Cardiac septum (tissue), 1 donor: ENCODE measurements at places on chromosomes 5 and 9. TPM values are rescaled to one million over a fixed set of nuclear protein-coding genes. Genes with fewer than 3 reads are reported as not detected.

DNA sequence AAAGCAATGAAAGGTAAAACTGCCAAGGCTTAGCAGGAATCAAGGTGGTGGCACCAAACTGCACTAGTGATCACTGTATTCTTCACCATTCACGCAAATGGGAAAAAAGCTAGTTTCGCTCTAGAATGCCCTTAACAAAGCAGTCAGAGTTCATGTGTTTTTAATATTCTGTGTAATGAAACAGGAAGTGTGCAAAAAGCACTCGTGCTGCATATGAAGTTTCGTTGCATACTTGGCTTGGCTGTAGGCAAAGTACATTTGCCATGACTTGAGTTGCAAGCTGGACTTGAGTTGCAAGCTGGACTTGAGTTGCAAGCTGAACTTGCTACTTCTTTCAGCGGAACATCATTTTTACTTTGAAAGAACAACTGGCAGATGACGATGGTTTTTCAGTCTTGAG is 55.4 kb downstream of the FOXI1 start:
- no peak for DNase-seq

- no peak for DNase-seq
Observed at GRCh38 chr5:72829707-72830106, 13.2 kb downstream of the TNPO1 start.

GRK6 gene
- total RNA-seq = 20.2 TPM

DNA sequence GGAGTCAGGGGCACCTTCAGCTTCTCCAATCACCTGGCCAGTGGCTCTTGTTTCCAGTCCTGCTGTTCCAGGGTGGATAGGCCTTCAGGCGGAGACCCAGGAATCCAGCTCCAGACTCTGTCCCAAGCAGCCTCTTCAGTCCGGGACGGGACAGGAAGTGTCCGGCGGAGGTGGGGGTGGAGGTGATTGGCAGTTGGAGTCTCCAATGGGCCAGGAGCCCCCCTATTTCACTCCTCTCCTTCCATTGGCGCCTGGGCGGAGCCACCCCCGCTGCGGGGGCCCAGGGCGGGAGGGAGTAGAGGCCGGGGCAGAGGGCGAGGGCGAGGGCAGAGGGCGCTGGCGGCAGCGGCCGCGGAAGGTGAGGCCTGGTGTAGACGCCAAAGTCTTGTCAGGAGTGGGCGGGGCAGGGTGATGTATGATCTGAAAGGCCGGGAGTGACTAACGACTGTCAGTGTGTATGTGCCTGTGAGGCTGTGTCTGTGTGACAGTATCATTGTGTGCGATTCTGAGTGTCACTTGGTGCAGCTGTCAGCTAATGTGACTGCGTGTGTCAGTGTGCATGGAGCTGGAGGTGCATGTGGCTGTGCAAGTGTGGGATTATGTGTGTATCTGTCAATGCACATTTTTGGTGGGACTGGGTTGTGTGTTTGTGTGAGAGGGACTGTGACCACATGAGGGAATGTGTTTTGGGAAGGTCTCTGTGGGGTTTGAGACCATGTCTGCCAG is at the start of gene IL11RA:
TSS of gene IL11RA (plus strand) at position 310 of the 726 bp plus-strand sequence. CDS start 3,033 bp downstream, outside the sequence.
- peak; percentile 94 for DNase-seq

- no peak for DNase-seq
Observed at GRCh38 chr9:12774861-12775678, at the start of gene LURAP1L. LURAP1L (plus strand) TSS chr9:12775020; CDS start chr9:12775716, 696 bp downstream.

- DNase-seq = no peak
Observed at GRCh38 chr5:135253601-135254178, 145.3 kb downstream of the MACROH2A1 start.
